Hematopoietic multipotent progenitor cell treated with erythropoietin and hydrocortisone succinate and interleukin-3 and kit ligand, for 15 days (in vitro differentiated cells): ENCODE measurements at places on chromosomes 7 and 10.

DNA sequence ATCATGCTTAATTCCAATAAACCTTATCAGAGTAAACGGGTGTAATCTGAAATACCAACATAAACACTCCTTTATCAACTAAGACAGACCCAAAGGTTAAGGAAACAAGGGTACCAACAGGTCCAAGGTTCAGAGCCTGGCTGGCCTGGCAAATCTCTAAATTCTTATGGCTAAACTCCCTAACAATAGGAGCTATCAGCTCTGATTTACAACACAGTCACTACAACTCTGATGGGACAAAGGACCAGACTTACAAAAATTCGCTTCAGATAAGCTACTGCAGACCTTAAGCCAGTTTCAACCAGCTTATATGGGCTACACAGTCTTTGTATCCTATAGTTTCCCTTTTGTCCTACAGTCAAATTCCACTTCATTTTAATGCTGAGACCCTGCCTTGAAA is 381.9 kb downstream of the ZWINT start:
- DNase-seq = no peak

DNA sequence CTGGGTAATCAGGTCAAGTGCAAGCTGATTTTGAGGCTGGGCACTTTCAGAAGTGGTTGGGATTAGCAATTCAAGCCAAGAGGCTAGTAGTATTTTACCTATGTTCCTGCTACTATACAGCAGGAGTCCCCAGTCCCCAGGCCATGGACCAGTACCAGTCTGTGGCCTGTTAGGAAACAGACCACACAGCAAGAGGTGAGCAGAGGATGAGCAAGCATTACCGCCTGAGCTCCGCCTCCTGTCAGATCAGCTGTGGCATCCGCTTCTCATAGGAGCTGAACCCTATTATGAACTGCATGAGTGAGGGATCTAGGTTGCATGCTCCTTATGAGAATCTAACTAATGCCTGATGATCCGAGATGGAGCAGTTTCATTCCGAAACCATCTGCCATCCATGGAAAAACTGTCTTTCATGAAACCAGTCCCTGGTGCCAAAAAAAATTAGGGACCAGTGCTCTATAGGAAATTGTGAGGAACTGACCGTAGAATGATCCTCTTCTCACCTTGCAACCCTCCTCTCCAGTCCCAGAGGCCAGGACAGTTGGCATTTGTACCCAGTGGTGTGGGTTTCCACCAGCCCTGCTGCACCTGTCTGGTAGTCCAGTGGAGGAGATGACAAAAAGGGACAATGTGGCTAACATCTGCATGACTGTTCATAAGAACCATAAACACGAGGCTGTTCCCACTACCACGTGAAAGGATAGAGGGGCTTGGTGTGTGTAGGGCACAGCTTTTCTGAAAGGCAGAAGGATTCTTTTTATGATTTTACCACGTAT is 172.5 kb downstream of the KIAA1217 start:
- no peak for DNase-seq

DNA sequence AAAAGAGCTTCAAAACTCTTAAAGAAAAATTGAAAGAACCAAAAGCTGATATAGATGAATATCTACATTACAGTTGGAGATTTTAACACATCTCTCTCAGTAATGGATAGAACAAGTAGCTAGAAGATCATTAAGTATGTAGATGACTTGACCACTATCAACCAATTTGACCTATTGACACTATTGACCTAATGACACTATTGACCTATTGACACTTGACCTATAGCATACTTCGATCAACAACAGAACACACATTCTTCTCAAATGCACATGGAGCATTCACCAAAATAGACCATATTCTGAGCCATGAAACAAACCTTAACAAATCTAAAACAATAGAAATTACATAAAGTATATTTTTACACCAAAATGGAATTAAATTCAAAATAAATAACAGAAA is 22.3 kb downstream of the GIMAP5 start:
- no peak for DNase-seq

DNA sequence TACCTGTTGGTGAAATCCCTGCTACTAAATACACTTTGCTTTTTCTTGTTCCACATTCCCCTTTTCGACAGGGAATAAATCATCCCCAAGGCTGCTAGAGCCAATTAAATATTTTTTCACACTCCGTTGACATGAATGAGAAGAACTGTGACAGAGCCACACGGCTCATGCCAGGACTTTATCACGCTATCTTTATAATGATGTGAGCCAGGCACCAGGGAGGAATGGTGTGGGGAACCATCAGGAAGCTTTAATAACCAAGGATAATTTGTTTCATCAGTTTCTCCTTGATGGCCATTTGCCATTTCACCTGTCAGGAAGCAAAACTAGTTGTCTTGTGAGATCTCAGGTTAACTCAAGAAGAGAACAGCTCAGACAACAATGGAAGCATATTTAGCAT is 193.0 kb upstream of the C7orf33 start:
- DNase-seq = no peak

- no peak for DNase-seq
Measured at GRCh38 chr7:77310982-77311381, 105.2 kb downstream of the GSAP start.
